Left lobe of liver (tissue), 2 donors: ENCODE measurements at places on chromosomes 2 and 18.

- DNase-seq, result no peak
Measured at GRCh38 chr18:77167251-77167650, 34.7 kb upstream of the MBP start.

DNA sequence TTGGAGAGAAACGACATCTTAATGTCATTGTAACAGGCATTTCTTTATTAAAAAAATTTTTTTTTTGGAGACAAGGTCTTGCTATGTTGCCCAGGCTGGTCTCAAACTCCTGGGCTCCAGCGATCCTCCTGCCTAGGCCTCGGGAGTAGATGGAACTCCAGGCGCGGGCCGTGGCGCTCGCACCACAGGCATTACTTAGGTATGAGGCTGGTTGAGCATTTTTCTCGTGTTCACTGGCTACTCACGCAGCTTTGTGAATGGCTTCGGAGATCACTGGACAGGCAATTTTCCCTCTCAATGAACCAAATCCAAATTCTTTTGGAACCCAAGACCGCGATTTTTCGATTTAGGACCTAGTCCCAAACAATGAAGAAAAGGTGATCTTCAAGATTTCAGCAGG lies 795 bp upstream of the TCF7L1 start:
- DNase-seq, result no peak

DNA sequence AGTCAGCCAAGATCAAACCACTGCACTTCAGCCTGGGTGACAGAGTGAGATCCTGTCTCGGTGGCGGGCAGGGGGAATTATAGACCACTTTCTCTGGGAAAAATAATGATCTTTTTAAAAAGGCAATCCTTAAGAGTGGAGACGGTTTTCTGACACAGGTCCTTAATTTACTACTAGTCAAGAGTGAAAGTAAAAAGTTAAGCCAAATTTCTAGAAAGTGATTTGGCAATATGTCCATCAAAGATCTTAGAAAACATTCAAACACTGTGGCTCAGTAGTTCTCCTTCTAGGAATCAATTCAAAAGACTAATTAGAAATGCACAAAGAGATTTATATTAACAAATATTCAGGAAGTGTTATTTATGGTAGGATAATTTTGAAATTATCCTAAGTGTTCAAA lies 148.5 kb upstream of the DNMT3A start:
- DNase-seq, result no peak

DNA sequence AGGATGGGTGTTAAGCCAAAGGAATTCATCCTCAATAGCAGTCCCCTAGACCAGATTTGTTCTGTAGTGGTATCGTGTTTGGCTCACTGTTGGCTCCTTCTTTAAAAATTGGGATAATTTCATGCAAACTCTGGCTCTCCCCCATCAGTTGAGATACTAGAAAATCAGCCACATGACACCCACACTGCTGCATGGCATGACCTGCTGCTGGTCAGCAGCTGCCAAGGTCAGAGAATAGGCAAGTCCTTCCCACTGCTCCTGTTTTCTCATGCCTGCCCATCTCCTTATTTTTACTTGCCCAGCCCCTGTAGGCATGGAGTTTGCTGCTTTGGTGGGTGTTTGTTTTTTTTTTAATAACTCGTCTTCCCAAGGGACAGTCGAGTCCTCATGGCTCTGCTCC lies 1.0 kb upstream of the SNRNP200 start:
- no peak for DNase-seq

GRCh38 chr2:165467921-165468320 lies 1.6 kb upstream of the CSRNP3 start:
- DNase-seq, result no peak

GRCh38 chr2:133879703-133880102 lies 311.4 kb upstream of the NCKAP5 start:
- DNase-seq, result no peak

DNA sequence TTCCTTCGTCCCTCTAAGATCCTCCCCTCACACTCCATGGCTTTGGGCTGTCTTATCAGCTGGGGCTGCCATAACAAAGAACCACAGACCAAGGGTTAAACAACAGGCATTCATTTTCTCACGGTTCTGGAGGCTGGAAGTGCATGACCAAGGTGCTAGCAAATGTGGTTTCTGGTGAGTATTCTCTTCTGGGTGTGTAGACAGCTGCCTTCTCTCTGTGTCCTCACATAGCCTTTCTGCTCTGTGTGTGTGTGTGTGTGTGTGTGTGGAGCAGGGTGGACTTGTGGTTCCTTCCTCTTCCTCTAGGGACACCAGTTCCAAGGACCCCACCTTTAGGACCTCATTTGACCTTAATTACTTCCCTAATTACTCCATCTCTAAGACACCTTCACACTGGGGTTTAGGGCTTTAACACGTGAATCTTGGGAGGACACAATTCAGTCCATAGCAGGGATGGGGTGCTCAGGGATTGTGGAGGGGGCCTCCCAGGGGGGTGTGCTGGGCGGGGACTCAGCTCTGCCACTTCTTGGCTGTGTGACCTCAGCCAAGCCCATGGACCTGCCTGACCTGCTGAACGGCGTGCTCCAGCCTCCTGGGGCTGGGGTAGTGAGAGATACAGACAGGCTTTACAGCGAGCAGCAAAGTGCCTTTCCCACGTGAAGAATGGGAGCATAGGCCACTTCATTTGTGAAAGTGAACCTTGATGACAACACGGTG lies 38.0 kb downstream of the ACKR3 start:
- DNase-seq, result no peak

DNA sequence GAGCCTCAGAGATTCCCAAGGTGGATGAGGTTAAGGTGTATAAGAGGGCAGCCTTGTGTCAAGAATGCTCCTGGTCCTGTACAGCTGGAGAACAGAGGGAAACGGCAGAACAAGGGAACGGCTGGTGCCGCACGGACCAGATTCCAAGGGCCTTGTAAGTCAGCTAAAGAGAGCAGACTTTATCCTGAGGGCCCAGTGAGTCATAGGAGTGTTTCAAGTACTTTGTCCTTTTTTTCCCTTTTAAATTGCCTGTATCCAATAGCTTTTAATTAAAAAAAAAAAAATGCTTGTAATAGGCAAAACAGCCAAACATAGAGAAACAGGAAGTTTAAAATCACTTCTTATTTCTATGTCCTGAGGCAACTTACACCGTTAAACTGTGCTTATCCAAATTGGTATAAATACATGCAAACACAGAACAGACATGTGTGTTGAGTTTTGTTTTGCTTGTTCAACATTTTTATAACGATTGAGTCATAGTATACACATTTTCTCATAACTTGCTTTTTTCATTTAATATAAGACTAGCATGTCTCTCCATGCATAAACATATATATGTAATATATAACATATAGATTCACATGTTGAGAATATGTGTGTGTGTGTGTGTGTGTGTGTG lies 42.1 kb upstream of the EVA1A start:
- no peak for DNase-seq

DNA sequence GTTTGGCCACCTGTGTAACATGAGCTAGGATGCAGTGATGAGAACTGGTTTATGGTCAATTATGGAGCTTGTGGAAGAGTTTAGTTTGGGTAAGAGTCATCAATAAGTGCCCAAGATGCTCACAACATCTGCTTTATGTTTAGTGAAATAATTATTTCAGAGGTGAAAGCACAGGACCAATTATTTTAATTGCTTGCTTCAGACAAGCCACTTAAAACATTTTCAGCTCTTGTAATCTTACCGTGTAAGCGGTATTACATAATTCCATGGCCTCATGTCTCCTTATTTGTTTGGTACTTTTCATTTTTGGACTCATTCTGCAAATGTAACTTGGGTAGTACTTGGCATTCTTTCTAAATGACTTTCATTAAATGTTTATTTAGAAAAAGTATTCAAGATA lies 5.4 kb downstream of the B3GNT2 start:
- DNase-seq, result no peak

DNA sequence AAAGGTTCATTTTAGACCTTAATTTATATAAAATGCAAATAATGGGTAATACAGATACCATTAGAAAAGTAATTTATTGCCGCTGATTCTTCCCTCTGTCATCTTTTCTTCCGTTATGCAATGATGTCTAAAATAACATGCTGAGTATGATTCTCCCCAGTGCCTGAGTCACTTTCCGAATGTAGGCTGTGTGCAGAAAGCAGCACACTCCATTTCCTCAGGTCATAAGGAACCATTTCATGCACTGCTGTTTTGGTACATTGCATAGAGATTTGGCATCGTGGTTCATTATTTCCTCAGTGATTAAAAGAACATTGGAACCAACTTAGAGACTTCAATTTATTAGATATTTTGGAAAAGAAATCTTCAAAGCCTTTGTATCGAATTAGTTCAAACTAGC lies 173.5 kb downstream of the CDH2 start:
- no peak for DNase-seq

GRCh38 chr2:61733563-61733962 lies 120.3 kb downstream of the FAM161A start:
- DNase-seq, result no peak

- DNase-seq, result no peak
Measured at GRCh38 chr18:76756531-76757253, 65.7 kb upstream of the ZNF236 start.

- no peak for DNase-seq
Measured at GRCh38 chr18:42475157-42475556, 520.1 kb downstream of the PIK3C3 start.

- no peak for DNase-seq
Measured at GRCh38 chr2:229422063-229422462, 151.0 kb upstream of the PID1 start.
